ENCODE measurements at places on chromosomes 1 and 21.

DNA sequence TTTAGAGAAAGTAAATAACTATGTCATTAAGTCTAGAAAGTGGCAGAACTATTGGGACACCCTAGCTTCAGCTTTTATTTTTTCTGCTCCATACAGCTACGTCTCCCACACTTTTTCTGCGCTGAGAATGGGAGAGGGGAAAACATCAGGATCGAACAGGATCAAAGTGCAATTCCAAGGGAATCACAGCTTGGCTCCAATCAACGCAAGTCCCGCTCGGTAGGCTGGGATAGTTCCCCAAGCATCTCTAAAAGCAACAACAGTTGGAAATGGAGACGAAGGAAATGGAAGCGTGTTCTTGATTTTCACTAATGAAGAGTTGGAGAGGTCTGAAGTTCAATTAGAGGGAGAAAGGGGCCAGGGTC, 536 bp downstream of the HMGCL start:
- DNase-seq, result no peak

- DNase-seq, result no peak
These were observed 26.4 kb upstream of the CFHR4 start for GRCh38 chr1:196861429-196861828.

GRCh38 chr1:212101251-212101650, 65.7 kb downstream of the DTL start:
- DNase-seq, result no peak

DNA sequence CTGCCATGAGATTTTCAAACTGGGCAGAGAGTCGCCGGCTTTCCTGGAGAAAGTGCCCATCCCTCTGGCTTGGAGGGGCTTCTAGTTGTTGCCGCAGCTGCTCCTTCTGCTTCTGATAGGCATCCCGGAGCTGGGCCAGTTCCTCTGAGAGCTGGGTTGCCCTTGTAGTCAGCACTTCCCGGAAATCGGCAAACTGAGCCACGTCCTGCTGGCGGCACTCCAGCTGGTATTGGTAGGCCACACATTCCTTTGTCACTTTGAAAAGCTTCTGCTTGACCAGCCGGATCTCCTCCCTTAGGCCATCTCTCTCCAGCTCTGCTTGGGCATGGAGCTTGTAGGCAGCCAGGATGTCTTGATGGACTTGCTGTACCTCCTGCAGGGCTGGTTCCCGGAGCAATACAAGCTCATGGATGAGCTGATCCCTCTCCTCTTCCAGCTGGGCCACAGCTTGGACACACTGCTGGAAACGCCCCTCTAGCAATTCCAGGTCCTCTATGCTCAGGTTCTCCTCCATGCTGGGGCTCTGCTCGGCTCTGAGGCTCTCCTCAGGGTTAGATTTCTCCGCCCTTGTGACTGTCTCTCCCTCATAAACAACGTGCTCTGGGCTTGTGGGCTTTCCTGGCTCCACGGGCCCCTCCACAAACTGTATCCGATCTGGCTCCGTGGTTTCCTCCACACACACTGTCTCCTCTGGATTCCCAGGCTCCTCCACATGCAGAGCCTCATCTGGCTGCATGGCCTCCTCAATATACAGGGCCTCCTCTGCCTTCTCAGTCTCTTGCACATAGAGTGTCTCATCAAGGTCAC, 7.3 kb downstream of the SYNC start:
- peak; percentile 72 for DNase-seq

GRCh38 chr1:10657088-10657847, 139.2 kb downstream of the CASZ1 start:
- no peak for DNase-seq

GRCh38 chr1:204924013-204924759, 53.5 kb downstream of the NFASC start:
- peak; percentile 42 for DNase-seq

- no peak for DNase-seq
These were observed 18.2 kb upstream of the QSOX1 start for GRCh38 chr1:180136331-180136967.

DNA sequence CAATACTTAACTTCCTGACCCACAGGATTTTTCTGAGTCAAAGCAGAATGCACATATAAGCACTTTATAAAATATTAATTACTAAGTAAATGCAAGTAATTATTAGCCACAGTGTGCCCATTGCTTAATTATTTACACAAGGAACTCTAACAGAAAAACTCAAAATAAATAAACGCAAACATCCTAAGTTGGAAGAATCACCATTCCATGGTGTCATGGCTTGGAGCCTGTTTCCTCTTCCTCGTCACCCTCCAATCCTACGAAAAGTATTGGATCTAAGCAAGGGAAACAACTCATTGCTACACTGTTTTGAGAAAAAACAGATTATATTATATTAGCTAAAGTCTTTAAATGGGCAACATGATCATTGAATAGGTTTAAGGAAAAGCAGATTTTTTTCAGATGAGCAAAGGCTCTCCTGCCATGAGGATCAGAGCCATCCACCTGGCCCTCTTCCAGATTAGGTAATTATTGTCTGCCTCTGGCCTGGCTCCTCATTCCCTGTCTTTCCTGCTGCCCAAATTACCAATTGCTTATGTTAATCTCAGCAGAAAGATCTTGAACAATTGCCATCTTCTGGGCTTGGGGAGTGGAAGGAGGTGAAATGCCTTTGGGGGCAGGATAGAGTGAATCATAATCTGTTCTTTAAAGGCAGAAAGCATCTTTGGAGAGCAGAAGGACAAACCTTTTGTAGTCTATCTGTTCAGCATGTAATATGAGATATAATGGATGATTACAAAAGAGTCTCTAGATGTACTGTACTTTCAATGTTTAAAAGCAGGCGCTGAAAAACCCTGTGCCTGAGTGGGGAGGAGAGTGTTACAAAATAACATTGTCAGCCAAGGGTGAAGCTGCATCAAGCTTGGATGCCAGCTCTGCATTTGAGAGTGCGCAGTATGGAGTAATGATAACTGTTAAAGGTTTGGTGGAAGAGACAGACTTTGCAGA, 121.2 kb downstream of the DUSP10 start:
- peak; percentile 71 for DNase-seq

GRCh38 chr1:201021630-201022492, 1.7 kb downstream of the KIF21B start:
- DNase-seq, result no peak

DNA sequence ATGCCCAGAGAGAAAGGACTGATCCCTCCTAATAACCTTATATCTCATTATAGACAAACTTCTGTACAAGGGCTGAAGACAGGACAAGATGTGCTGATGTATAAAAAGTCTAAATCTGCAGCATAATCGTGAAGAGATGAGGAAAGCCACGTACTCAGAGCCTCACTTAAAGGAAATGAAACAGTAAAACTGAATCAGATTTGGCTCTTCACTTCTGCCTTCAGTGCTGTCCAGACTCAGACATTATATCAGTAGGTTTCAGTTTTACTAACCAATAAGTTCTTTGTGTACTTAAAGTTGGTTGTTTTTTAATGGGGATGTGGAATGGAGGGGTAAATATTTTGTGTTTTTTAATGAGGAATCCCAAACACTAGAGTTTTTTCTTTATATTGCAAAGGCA, 45.3 kb upstream of the RGS1 start:
- DNase-seq, result no peak

GRCh38 chr1:156700736-156701531, 4.4 kb downstream of the CRABP2 start:
- DNase-seq, result no peak

GRCh38 chr21:44752671-44753235, 41.4 kb upstream of the TSPEAR start:
- DNase-seq, result no peak

GRCh38 chr1:26154750-26155149, 4.1 kb upstream of the FAM110D start:
- DNase-seq, result no peak

DNA sequence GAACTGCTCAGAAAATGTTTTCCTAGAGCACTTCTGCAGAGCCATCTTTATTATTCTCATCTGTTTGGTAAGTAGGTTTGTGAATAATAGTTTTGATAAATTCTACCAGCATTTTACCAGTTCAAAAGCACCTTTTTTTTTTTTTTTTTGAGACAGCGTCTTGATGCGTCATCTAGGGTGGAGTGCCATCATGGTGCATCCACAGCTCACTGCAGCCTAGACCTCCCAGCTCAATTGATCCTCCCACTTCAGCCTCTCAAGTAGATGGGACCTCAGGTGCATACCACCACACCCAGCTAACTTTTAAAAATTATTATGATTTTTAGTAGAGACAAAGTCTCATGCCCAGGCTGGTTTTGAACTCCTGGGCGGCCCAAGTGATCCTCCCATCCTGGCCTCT, 9.8 kb upstream of the RHBG start:
- no peak for DNase-seq

DNA sequence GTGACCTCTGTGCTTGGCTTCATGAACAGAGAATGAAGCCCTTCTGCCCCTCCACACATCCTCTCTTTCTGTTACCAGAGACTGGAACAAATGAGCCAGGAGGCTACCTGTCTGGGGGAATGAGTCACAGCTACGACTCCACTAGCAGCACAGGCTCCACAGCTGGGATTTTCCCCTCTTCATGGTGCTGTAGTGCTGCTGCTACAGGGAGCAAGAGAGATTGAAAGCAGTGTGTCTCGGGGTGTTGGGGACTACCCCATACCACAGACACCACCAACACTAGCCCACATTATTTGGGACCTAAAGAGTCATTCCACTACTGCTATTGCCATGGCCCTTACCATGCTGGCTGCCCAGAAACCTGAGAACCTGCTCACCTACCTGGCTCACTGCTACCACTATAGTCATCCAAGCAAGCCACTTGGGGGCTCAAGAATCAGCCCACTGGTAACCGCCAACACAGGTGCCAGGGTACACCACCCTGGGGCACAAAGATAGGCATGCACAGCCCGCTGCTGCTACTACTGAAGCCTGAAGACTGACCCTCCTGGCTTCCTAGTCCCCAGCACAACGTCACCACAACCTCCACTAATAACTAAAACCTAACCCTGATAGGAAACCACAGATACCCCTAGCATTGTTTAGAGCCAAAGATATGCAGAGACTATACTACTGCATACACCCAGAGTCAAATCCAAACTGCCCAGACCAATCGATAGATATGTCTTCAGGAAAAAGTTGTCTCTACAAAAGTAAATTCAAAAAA, 17.7 kb downstream of the CD1E start:
- DNase-seq, result no peak

DNA sequence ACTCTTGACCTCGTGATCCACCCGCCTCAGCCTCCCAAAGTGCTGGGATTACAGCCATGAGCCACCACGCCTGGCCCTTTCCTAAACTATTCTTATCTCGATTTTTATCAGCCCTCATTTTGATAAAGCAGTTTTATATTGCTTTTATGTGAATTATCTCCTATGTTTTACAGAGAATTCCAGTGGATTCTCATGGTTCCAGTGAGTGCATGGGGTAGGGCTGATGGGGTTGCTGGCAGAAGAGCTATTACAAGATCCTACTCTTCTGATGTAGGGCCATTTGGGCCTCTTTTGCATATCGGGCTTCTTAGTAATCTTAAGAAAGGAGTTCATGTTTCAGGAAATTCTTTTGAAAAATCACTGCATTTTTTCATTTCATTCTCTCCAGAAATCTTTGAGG, 187.6 kb downstream of the PBX1 start:
- no peak for DNase-seq

DNA sequence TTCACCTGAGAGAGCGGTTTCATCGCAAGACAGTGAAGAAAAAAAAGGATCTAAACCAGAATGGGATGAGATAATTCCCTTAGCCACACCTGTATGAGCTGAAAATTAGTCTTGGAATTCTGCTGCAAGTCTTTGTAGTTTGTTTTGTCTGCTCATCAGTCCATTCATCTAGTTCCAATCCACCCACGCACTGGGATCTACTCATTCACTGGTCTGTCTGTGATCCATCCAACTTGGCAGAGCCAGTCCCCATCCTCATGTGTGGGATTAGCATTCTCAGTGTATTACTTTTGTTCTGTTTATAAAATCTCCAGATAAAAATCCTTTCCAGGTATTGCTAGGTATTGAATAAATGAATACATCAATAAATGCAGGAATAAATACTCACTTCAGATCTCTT, 266.5 kb upstream of the USP24 start:
- DNase-seq, result peak; percentile 42

- DNase-seq, result peak; percentile 69
These were observed 38.7 kb upstream of the IPO9 start for GRCh38 chr1:201790261-201790660.

DNA sequence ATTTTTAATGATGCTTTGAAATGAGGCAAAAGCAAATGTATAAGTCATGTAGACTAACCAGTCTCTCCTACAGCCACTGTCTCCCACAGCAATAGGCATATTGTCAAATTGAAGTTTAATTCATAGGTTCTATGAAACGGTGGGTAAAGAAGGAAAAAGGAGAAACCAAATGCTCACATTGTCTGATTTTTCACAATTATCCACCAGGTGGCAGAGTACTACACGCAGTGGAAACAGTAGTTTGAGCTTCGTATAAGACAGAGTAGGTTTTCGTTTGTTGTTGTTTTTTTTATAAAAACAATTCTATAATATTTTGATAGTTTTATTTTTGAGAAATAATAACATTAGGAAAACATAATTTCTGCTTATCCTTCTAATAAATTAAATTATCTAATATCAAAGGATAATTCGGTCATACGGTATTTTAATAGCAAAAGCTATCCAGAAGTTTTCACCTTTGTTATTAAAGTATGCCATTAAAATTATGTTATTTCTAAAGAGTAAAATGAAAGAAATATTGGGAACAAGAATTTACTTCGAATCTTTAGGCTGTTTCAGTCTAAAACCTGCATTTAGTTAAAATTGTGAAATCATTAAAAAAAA, 39.1 kb downstream of the TYW3 start:
- DNase-seq, result peak; percentile 57

- no peak for DNase-seq
These were observed 271.7 kb downstream of the NPHP4 start for GRCh38 chr1:5720484-5720883.

DNA sequence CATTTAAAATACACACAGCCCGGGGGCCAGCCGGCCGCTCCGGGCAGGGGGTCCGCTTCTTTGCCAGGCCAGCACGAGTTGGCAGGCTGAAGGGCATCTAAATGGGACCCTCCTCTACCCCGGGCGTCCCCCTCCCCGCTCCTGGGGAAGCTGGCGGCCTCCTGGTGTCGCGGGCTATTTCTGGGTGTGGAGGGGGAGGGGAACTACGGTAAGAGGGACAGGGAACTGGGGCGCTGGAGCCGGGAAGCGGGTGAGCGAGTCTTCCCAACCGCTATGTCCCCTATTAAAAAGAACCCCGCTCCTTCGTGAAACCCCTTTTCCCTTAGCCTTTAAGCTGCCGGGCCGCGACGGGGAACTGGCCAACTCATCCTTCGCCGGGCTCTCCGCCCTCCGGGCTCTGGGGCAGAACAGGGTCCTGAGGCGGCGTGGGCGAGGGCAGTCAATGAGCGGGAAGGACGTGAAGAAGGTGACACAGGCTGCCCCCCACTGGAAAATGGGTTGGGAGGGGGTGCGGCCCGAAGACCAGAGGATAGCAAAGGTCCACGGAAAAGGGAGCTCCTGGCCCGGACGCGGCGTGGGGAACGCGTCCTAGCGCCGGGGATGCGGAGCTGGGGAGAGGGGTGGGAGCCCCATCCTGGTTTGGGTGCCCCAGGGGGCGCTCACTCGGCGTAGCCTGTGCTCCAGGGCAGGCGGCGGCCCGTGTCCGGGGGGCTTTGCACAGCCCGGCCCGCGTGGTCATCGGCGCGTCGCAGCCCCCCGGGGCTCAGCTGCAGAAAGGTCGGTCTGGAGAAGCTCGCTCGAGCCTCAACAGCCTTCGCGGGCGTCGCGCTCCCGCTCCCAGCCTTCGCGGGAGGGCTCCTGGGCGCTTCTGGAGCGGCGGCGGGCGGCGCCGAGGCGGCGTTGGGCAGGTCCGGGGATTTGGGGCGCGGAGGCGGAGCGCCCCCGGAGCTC, 544 bp downstream of the PPM1J start:
- DNase-seq, result no peak

Data from fibroblast of upper back skin (primary cell).